ENCODE measurements at places on chromosomes 6 and 20.

GRCh38 chr20:46990596-46991104, 96.0 kb downstream of the EYA2 start:
- DNase-seq, result no peak

DNA sequence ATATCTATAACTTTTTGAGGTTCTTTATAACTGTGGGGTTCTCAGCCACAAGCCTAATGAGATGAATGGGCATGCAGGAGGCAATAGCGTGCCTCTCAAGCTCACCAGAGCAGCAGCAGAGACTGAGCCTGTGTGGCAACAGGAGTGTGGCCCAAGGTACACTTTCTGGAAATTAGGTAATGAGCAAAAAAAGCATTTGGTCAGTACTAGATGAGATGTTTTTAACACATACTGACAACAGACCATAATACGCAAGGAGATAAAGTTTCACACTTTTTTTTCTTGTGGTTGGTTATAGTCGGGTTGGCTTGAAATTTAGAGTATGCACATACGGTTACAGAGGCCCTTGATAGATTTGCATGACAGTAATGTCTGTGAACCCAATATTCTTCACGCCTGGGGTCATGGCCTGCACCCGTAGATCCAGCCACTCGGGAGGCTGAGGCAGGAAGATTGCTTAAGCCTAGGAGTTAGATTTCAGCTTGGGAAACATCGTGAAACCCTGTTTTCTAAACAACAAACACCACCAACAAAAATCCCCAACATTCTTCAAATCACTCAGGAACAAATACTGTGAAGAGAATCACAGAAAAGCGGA, 300.1 kb downstream of the GMDS start:
- DNase-seq, result no peak

DNA sequence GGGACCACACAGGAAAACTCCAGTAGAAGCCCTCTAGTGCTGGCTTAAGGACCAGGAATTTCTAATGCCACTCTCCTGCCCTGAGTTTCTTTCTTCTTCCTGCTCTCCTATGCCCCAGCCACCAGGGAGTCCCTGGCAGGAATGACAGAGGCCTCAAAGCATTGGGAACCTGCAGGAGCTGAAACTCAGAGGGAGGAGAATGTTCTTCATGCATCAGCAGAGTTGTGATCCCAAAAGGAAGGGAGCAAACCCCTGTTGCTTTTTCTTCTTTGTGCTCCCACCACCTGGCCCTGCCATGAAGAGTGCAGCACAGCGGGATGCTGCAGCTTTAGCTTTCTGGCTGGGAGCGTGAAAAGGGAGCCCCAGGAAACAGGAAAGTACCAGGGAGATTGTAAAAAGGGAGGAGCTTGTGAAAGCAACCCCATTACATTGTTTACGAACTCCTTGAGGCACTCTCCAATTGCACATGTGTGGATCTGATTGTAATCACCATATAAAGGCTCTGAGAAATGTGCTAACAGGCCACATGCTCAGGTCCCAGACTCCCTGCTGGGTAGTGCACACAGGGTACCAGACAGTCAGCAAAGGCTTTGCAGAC, 34.7 kb upstream of the FKBP1A start:
- no peak for DNase-seq

DNA sequence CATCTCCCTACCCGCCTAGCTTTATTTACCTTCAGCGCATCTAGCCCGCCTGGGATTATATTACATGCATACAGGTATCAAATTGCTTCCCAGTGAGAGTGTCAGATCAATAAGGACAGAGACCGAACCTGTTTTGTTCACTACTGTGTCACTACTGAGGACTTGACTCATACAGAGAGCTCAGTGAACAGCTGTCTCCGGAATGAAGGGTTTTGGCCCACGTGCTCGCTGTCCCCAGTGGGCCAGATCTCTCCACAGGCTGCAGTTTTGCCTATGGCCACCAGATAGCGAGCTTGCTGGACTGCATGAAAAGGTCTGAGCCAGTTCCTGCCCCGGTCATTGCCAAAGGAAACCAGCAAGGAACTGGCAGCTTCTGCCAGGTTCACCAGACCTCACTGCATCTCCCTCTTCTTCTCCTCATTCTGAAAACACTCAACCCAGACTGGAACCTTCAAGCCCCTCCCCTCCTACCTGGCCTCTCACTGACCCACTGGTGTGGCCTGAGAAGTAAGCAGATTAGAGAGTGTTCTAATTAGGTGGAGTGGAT, 150.8 kb downstream of the ZMYND8 start:
- DNase-seq, result no peak

DNA sequence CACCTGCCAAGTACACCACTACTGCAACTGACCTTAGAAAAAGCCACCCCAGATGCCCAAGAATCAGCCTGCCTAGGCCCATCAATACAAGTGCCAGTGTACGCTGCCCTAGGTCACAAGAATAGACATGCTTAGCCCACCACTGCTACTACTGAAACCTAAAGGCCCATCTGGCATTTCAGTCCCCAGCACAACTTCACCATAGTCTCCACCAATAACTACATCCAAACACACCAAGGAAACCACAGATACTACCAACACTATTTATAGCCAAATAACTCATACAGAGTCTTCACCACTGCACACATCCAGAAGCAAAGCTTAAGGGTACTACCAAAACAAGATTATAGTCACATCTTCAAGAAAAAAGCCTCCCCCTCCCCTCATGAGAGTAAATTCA, 28.2 kb downstream of the TREML4 start:
- no peak for DNase-seq

DNA sequence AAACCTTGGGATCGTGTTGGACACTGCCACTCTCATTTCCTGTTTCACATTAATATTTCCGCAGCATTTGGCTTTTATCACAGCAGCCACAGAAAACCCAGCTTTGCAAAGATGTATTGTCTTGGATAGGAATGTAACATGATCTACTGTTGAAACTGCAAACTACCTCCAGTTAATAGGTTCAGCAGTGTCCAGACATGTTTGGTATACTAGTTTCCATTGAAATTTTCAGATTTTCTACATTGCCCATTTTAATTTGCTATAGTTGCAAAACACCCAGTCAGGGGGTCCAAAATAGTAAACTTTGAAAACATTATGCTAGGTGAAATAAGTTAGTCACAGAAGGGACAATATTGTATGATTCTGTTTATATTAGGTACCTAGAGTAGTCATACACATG, 3.3 kb downstream of the ANKRD6 start:
- DNase-seq, result no peak

DNA sequence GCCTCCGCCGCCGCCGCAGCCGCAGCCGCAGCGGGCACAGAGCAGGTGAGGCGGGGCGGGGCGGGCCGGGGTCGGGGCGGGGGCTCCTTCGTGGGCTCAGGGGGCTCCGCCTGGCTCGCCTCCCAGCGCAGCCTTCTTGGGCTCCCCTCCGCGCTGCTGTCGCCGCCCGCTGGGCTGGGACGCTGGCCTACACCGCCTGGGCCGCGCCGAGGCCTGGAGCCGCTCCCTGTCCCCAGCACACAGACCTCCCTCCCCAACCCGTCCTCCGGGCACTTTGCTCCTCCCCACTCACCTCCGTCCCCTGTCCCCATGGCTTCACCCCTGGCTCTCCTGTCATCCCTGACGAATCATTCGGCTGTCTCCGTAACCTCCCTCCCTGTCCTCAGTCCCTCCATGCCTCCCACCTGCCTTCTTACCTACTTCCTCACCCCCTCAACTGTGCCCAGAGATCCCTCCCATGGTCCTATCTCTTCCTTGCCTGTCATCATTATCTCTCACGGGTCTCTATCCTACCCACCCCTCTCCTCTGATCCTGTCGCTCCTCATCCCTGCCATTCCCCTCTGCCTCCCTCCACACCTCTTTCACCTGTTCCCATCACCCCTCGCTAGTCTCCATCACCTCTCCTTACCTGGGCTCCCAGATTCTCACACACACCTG, 512 bp downstream of the TTBK1 start:
- DNase-seq, result no peak

GRCh38 chr20:36036688-36037087, 68.3 kb downstream of the CNBD2 start:
- no peak for DNase-seq

DNA sequence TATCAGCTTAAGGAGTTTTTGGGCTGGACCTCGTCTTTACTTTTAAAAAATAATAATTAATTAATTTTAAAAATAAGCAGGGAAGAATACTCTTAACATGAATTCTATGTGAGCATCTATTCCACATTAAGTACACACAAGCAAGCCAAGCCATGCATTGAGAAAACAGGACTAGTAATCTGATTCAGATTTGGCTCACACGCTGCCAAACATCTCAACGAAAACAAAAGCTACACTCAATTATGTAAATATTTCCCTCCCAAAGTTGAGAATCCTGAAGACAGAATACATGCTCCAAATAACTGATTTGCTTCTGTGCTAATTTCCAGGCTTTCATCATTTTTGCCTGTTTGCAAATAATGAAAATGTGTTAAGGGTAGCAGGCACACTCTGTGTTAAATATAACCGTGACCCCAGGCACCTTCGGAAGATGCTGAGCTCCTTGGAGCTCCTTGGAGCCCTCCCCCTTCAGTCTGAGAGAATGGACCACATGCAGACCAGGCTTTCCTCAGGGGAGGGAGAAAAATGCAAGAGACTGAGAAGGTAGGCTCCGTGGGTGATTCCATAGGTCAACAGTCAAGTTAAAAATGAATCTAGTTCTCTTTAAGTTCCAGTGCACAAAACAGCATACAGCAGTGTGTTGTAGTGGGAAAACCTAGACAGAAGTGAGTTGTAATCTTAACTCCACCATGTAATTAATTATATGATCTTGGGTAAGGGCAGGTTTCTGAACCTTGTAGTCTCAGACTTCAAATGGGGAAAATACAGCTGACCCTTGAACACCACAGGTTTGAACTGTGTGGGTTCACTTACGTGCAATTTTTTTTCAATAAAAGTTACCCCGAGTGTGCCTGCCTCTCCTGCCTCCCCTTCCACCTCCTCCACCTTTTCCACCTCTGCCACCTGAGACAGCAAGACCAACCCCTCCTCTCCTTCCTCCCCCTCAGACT, 161.3 kb upstream of the RREB1 start:
- DNase-seq, result no peak

DNA sequence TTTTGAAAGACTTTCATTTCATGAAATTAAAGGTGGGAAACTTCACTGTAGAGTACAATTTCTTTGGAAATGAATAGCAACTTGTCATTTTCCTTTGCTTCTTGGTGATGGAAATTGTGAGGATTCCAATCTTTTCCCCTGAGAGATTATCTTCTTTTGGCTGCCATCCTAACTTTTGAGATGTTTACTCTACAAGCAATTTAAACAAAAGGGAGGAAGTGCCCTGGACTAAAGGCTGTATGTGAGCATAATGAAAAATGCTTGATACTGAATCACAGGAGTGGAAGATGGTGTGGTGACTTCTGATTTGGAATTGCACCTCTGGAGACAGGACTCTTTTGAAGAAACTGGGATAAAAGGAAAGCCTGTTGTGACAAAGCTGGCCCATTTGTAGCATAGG, 43.1 kb upstream of the JAG1 start:
- no peak for DNase-seq

- DNase-seq, result no peak
These were observed 29.1 kb upstream of the FOXC1 start for GRCh38 chr6:1580585-1580984.

Measured in T follicular helper cell (primary cell).